ENCODE measurements at places on chromosomes 11 and 22. TPM values are rescaled to one million over a fixed set of nuclear protein-coding genes. Genes with fewer than 3 reads are reported as not detected.

C11orf86 gene
- not detected for total RNA-seq

OR8D1 gene
- not detected for total RNA-seq

SYCE3 gene
- not detected for total RNA-seq

GSTT2B gene
- total RNA-seq, result 0.77 TPM

TMA7B gene
- not detected for total RNA-seq

RHBDD3 gene
- total RNA-seq, result 17.8 TPM

MRPL49 gene
- total RNA-seq, result 49.5 TPM

LRP4 gene
- 1.1 TPM for total RNA-seq

NAV2 gene
- 1.3 TPM for total RNA-seq

IL17REL gene
- total RNA-seq, result not detected

FAM180B gene
- total RNA-seq, result not detected

DTX4 gene
- total RNA-seq, result 12.5 TPM

TRIM29 gene
- not detected for total RNA-seq

CHADL gene
- 0.54 TPM for total RNA-seq

HTR3A gene
- total RNA-seq, result not detected

DUSP8 gene
- total RNA-seq, result 0.54 TPM

ELFN2 gene
- total RNA-seq, result under 0.01 TPM
